ENCODE measurements at places on chromosomes 3 and 15. TPM values are rescaled to one million over a fixed set of nuclear protein-coding genes. Genes with fewer than 3 reads are reported as not detected.

DNA sequence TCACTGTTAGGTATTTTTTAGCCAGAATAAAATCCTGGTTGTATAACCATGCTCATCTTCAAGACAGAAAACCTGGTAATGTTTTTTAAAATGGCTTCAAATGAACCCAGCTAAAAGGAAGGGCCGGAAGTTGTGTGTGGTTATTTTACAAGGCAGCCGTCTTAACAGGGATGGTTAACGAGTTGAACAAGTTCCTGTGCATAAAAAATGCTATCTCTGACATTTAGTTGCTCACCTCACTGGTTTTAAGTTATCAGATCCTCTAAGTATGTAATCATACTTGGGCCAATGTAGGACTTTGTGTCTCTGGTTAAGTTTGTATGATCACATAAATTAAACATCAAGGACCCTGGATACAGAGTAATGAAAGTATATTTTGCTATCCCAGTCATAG, 2.1 kb downstream of the ATP11B start:
- peak overlapping the region; percentile 85 for H3K4me3 ChIP-seq
- no peak for DNase-seq
- H3K27me3 ChIP-seq = peaks cover 28% of the 10 kb centered on the region
- H3K4me1 ChIP-seq = peaks cover 13% of the 10 kb centered on the region
- H3K27ac ChIP-seq = no peak overlapping the region
- H3K36me3 ChIP-seq = no peaks in the 10 kb centered on the region

GRCh38 chr15:63488398-63488960, 15.9 kb upstream of the USP3 start:
- peaks cover 30% of the 10 kb centered on the region for H3K27me3 ChIP-seq
- no peak for DNase-seq
- H3K4me3 ChIP-seq = no peak overlapping the region
- no peak overlapping the region for H3K27ac ChIP-seq
- no peaks in the 10 kb centered on the region for H3K36me3 ChIP-seq

DNA sequence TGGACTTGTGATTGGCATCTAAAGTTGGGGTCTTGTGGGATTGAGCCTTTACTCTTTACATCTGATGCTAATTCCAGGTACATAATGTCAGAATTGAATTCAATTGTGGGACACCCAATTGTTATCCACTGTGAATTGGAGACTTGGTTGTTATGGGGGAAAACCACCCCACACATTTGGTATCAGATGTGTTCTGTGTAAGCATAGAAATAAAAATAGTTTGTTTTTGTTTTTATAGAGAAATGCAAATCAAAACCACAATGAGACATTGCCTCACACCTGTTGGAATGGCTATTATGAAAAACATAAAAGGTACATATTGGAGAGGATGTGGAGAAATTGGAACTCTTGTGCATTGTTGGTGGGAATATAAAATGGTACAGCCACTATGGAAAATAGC, 58.5 kb downstream of the CPA3 start:
- H3K27me3 ChIP-seq = no peaks in the 10 kb centered on the region
- no peak overlapping the region for H3K4me3 ChIP-seq
- DNase-seq = no peak
- H3K36me3 ChIP-seq = no peaks in the 10 kb centered on the region

Gene ERICH6
- total RNA-seq = not detected

Gene SYNPR
- 0.59 TPM for total RNA-seq

Gene CP
- total RNA-seq = not detected

DNA sequence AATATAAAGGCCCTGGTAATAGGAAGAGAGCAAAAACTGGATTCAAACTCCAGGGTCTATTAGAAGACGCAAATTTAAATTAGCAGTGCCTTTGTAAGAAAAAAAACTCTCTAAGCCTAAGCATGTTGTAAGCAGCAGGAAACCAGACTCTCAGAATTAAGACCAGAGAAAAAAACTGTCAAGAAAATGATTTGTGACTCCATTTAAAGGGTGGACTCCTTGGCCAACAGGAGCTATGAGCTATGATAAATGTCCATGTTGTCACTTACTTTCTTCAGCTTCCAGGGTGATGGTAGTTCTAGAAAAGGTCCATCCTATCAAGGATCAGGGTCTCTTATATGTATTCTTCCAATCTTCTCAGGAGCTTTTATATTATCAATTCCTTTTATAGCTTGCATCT, 34.9 kb upstream of the CCDC50 start:
- H3K27me3 ChIP-seq = no peaks in the 10 kb centered on the region
- peaks cover 6% of the 10 kb centered on the region for H3K4me1 ChIP-seq
- no peaks in the 10 kb centered on the region for H3K36me3 ChIP-seq
- no peak for DNase-seq
- no peak overlapping the region for H3K4me3 ChIP-seq

GRCh38 chr15:98599909-98600691, 48.2 kb upstream of the IGF1R start:
- no peak overlapping the region for H3K27ac ChIP-seq
- DNase-seq = no peak
- H3K4me1 ChIP-seq = peaks cover 15% of the 10 kb centered on the region
- no peaks in the 10 kb centered on the region for H3K27me3 ChIP-seq
- H3K4me3 ChIP-seq = no peak overlapping the region

Gene FOXP1
- 27.3 TPM for total RNA-seq

DNA sequence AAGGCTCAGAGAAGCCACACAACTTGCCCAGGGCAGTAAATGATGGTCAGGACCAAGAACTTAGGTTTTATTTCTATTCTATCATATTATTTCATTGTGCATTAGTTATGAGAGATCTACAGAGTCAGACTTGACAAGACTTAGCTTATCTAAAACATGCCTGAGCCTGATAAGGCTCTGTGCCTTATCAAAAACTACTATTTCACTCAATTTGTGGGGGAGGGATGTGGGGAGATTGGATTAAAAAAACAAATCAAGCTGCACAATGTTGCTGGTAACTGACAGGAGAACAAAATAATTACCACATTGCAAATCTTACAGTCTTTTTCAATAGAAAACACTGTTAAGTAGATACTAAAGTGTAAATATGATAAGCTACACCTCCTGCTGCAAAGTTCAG, 16.0 kb downstream of the HACD2 start:
- no peaks in the 10 kb centered on the region for H3K36me3 ChIP-seq
- H3K4me3 ChIP-seq = no peak overlapping the region
- H3K27ac ChIP-seq = no peak overlapping the region
- DNase-seq = no peak
- H3K4me1 ChIP-seq = peaks cover 6% of the 10 kb centered on the region

GRCh38 chr3:187025254-187025655, 94.9 kb downstream of the ST6GAL1 start:
- H3K36me3 ChIP-seq = no peaks in the 10 kb centered on the region
- no peak for DNase-seq
- no peaks in the 10 kb centered on the region for H3K27me3 ChIP-seq

DNA sequence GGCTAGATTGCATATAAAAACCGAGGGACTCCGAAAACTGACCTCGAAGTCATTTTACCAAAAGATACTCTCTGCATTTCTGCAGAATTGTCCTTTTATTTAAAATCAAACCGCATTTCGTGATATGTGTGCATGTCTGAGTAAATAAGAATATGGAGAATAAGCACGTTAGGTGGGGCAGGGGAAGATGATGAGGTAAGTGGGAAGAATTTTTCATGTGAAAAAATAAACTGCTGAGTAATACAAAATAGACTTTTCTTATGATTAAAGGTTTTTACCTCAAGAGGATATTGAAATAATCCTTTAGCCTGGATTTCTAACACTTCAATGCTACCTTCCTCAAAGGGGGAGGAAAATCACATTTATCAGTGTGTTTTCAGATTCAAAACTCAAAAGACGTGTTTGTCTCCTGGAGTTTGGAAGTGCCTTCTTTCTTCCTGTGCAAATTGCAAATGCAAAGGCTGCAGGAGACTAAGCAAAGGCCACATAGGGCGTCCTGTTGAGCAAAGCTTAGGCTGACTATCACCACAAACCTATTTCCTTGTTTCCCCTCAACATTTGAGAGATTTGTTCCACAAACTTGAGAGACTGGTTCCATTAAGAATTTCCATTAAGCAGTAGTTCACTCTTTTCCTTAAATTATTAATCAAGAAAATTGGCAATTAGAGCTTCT, 813.5 kb downstream of the MCTP2 start:
- no peak overlapping the region for H3K4me3 ChIP-seq
- peaks cover 26% of the 10 kb centered on the region for H3K4me1 ChIP-seq
- DNase-seq = peak; percentile 39
- no peaks in the 10 kb centered on the region for H3K36me3 ChIP-seq
- no peaks in the 10 kb centered on the region for H3K27me3 ChIP-seq

DNA sequence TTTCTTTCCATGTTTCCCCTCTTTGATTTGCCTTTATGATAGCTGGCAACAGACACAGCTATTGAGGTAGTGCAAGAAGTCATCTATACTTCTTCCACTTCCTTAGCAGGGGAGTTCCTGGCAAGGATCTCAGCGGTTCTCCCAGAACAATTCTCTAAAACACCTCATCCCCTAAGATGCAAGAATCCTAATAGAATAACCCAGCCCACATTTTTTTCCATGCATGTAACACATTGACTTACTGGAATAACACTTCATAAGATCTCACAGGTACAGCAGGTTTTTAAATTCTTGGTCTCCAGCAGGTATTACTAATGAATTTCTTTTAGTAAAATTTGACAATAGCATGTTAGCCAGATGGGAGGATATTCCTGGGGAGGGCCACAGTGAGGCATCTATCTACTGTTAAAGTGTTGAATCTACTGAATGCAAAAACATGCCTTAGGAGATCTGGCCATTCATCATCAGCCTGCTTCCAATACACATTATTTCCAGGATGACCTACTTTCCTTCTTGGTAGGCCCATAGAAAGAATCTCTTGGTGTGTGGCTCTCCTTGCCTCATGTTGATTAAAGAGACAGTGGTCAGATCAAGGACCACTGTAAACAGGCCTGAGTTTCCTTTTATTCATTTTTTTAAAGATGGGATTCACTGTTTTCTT, 78.5 kb downstream of the RAD18 start:
- no peak overlapping the region for H3K4me3 ChIP-seq
- DNase-seq = no peak
- H3K27me3 ChIP-seq = no peaks in the 10 kb centered on the region
- no peak overlapping the region for H3K27ac ChIP-seq
- H3K4me1 ChIP-seq = no peaks in the 10 kb centered on the region

Gene CSPG4
- total RNA-seq = 0.37 TPM

Gene AMOTL2
- 62.9 TPM for total RNA-seq

- H3K27ac ChIP-seq = no peak overlapping the region
- no peak overlapping the region for H3K4me3 ChIP-seq
- no peaks in the 10 kb centered on the region for H3K36me3 ChIP-seq
- no peaks in the 10 kb centered on the region for H3K27me3 ChIP-seq
Observed at GRCh38 chr3:57206423-57206822, 6.6 kb upstream of the HESX1 start.

DNA sequence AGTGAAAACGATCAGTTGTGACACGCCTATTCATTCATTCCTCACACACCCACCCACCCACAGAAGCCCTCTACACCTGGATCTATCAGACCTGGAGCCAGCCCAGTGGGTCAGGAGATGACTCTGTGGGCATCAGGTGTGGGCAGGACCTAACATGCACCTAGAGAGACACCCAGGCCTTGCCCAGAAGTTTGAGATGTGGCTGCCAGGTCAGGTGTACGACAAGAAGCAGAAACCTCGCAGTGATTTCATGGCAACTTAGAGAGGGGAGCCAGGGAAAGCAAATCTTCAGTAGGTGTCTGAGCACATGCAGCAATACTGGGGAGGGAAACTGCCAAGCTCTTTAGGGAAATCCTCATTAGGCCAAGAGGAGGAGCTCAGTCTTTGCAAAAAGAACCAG, 264.7 kb upstream of the ROPN1 start:
- peaks cover 30% of the 10 kb centered on the region for H3K4me1 ChIP-seq
- no peak overlapping the region for H3K27ac ChIP-seq
- no peaks in the 10 kb centered on the region for H3K36me3 ChIP-seq
- H3K27me3 ChIP-seq = no peaks in the 10 kb centered on the region

- no peaks in the 10 kb centered on the region for H3K36me3 ChIP-seq
- no peaks in the 10 kb centered on the region for H3K27me3 ChIP-seq
- no peaks in the 10 kb centered on the region for H3K4me1 ChIP-seq
- no peak for DNase-seq
- no peak within 1 kb of the TSS for H3K27ac ChIP-seq
Observed at GRCh38 chr15:44736181-44736765, at the start of gene TRIM69. Gene TRIM69 (plus strand): TSS chr15:44736528. CDS start chr15:44736705, 177 bp downstream.

GRCh38 chr3:189298469-189299375, 127.0 kb downstream of the TPRG1 start:
- H3K27ac ChIP-seq = no peak overlapping the region
- no peak overlapping the region for H3K4me3 ChIP-seq
- no peaks in the 10 kb centered on the region for H3K36me3 ChIP-seq
- DNase-seq = no peak
- no peaks in the 10 kb centered on the region for H3K27me3 ChIP-seq
- H3K4me1 ChIP-seq = peaks cover 7% of the 10 kb centered on the region

- no peak overlapping the region for H3K27ac ChIP-seq
- H3K4me1 ChIP-seq = no peaks in the 10 kb centered on the region
- no peaks in the 10 kb centered on the region for H3K36me3 ChIP-seq
Observed at GRCh38 chr3:5694266-5694665, 506.8 kb downstream of the EDEM1 start.

GRCh38 chr3:73225991-73226390, 164.5 kb downstream of the EBLN2 start:
- H3K4me3 ChIP-seq = no peak overlapping the region
- DNase-seq = no peak
- no peak overlapping the region for H3K27ac ChIP-seq
- H3K4me1 ChIP-seq = peaks cover 18% of the 10 kb centered on the region

DNA sequence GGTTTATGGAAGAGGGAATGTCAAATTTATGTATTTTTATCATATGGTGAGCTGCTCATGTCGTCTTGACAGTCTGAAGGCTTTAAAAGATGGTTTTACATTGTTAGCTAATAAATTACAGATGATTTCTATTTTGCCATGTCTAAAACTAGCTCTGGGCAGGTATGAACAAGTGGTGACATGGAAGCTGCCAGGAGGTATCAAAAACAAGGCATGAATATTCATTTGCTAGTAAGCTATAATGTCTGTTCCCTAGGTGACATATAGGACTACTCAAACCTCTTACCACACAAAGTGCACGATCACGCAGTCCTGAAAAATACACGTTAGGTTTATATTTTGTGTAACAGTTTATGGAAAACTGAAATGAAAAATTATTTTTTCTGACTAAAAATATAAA, 34.8 kb downstream of the ST3GAL6 start:
- H3K27me3 ChIP-seq = no peaks in the 10 kb centered on the region
- DNase-seq = no peak
- no peaks in the 10 kb centered on the region for H3K4me1 ChIP-seq
- H3K36me3 ChIP-seq = no peaks in the 10 kb centered on the region
- H3K4me3 ChIP-seq = no peak overlapping the region

- no peaks in the 10 kb centered on the region for H3K27me3 ChIP-seq
- no peak overlapping the region for H3K4me3 ChIP-seq
- peaks cover 14% of the 10 kb centered on the region for H3K4me1 ChIP-seq
Observed at GRCh38 chr15:65327651-65328393, 23.3 kb downstream of the RNU5B-1 start.

Gene HYAL1
- total RNA-seq = 3.0 TPM

Gene DISP2
- 0.06 TPM for total RNA-seq

Data from neural progenitor cell (in vitro differentiated cells).